Left kidney (tissue), 8 donors: ENCODE measurements at places on chromosomes 11 and 22.

DNA sequence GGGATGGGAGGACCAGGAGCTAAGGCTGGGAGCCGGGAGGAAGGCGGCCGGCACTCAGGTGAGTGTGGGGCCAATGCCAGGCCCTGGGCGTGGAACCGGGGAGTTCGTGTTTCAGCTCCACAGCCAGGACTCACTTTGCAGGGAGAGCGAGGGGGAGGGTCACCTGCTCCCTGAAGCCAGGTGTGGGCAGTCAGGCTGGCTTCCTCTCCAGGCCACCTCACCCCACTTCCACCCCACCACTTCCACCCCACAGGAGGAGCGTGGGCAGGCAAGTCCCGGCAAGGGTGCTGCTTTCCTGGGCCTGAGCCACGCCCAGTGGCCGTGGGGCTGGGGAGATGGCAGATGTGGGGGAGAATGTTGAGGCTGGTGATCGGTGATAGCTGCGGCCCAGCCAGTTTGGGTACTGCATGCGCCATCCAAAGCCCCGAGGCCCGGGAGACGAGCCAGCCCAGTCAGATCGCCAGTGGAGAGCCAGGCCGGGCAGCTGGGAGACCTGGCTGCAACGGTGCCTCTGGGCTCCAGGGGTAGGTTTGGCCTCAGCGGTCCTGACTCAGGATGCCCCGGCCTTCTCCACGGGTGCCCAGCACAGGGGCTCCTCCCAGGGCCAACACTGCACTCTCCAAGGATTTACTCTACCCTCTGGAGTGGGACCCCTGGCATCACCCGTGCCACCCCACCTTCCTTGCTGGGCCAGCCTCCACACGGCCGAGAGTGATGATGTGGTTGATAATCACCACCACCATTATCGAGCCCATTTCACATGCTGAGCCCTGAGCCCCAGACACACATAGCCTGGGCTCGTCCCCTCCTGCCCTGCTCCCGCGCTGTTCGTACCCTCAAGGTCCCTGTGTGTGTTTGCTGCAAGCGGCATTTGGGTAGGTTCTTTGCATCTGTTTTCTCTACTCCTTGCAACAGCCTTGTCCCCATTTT, 93.8 kb downstream of the WNT7B start:
- no peak for DNase-seq

DNA sequence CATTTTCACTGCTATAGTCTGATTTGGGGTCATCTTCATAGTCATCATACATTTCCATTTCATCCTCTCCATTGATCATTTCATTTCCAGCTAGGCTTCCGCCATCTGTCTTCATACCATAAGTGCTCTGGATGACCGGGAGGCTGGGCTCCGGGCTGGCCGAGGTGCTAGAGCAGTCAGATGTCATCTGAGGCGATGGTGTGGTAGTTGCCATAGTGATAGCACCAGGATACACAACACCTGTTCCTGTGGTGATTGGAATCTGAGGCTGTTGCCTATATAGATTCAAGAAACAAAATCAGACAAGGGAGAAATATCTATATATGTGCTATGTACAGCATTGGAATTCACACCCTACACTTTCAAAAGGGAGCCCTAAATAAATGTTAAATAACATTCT, 383.5 kb downstream of the SOX6 start:
- no peak for DNase-seq

DNA sequence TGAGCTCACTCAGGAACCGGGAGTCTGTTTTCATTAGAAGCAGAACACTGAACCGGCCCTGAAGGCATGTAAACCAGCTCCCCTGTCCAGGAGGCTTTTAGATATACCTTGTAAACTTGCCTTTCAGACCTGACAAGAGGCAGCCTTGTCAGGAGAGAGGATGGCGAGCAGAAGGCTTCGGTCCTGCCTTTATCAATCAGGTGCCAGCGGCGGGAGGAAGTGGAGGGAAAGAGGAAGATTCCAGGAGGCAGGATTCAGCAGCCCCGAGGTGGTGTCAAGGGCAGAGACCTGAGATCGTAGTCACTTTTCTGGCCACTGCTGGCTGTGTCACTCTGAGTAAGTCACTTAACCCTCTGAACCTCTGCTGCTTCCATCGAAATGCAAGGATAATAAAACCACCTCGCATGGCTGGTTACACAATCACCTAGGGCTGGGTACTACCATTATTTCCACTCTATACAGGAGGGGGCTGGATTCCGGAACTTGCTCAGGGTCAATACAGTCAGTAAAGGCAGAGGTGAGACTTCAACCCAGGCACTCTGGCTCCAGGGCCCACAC, 181.0 kb downstream of the CHST1 start:
- no peak for DNase-seq

DNA sequence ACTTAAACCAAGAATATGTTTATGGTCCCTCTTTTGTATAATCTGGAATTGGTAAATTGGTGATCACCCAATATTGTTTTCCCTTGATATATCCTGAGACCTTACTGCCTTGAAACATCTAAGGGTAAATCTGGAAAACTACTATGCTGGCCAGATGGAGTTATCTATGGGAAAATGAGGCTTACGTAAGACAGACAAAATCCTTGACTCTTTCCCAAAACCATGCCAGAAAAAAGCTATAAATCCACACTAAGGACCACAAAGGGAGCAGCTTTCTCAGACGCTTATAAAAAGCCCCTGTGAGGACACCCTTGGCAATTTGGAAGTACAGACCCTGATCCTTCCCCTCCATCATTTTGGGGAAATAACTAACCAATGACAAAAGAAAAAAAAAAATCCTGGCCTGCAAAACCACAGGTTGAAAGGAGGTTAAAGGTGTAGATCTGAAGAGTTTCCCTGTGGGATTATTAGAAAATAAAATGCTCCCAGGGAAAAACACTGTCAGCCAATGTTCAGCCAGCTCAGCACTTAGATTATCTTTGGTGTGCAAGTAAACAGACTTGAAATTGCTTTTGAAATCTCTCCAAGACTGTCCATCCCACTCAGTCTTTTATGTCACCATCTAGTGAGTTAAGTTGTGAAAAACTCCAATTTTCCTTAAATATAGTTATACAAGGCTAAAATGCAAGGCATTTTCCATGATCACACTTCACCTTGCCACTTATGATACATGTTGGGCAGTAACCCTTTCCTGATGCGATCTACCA, 6.6 kb upstream of the AMBRA1 start:
- DNase-seq = no peak

GRCh38 chr22:49163258-49163959, 664.3 kb downstream of the BRD1 start:
- no peak for DNase-seq

GRCh38 chr11:47163193-47163592, 13.5 kb downstream of the ARFGAP2 start:
- no peak for DNase-seq

GRCh38 chr11:33716243-33716642, 15.6 kb upstream of the C11orf91 start:
- DNase-seq = no peak
